ENCODE measurements at places on chromosomes 5 and 9.

DNA sequence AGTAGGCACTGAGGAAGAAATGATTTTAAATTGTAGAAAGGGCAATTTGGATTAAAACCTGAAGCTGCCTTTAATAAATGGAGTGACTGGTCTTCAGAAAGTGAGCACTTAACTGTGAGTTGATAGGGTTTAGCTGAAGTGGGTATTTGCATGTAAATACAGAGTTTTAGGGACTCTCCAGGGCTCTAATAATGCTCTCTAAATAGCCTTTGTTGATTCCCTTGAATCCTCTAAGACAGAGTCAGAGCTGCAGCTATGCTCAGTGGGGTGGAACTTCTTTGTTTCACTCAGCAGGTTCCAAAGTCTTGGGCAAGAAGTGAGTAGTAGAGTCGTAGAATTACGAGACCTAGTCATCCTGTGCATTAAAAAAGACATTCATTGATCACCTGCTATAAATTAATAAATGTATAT, 21.4 kb downstream of the GLRA1 start:
- DNase-seq = no peak

GRCh38 chr5:154211641-154212390, 21.3 kb downstream of the GALNT10 start:
- DNase-seq = no peak

- DNase-seq = no peak
Observed at GRCh38 chr9:36436909-36437308, 36.8 kb upstream of the RNF38 start.

DNA sequence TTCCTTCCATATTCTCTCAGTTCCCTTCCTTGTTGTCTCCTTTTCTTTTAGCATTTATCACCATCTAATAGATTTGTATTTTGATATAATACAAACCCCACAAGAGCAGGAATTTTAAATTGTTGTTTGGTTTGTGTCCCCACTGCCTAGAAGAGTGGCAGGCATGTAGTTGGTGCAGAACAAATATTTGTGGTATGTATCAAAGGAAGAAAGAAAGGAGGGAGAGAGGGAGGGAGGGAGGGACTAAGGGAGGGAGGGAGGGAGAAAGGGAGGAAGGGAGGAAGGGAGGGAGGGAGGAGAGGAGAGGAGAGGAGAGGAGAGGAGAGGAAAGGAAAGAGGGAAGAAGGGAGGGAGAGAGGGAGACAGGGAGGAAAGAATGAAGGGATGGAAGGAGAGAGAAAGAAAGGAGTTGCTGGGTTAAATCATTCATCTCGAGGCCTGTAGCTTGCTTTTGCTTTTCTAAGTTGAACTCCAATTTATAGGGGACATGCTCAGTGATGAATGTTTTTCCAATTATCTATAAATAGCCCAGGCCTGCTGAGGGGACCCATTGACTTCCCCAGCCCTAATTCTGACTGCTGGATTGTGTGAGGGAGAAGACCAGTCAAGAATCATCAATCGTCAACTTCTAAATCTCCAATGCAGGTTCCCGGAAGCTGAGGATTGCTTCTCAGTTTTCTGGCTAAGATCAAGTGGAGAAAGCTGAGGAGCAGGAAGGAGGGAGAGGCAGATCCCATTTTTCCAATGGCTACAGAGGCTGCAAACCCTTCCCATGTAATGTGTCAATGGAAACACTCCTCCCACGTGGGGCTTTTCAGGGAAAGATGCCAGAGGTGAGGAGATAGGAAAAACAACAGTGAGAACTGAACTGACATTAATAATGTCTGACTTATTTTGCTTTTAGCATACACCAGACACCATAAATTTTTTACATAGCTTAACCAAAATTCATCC, 320.7 kb downstream of the ASTN2 start:
- DNase-seq = no peak

- no peak for DNase-seq
Observed at GRCh38 chr5:6700074-6700684, 13.1 kb upstream of the TENT4A start.

DNA sequence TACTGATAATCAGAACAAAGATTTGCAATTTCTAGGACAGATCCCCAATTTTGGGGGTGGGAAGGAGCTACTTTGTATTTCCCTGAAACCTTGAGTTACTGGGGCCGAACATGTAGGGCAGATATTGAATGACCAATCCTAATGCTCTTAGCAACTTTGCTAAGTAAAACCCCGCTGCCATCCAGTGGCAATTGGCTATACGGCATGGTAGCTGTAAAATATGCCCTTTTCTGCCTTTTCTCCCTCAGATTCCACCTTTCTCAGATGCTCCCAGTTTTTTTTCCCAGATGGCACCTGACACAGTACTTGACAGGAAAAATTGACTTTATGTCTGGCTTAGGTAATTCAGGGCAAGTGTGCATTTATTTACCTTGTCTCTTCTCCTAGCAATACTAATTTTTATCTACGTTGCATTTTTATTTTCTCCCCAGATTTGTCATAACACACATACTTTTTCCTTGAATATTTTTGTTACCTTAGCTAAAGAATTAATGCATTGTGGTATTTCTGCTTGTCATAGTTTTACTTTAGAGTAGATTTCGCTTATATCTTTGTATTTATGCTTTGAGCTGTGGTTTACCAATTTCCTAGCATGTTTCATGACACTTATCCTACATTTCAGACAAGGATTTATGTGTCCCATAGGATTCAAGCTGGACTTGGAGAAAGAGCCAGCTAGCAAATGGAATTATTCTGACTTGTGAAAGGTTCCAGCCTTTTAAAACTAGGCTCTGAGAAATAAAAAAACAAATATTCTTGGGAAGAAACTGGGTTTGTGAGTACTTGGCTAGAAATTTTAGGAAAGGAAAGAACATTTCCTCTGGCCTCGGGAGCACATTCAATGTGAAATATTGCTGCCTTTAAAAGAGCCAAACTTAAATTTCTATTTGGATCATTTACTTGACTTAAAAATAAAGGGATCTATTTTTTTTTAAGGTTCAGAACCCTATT, 37.4 kb downstream of the PIK3R1 start:
- DNase-seq = no peak

- no peak for DNase-seq
Observed at GRCh38 chr5:134949316-134949715, 18.4 kb upstream of the CATSPER3 start.

- no peak for DNase-seq
Observed at GRCh38 chr5:158570502-158570901, 529.2 kb downstream of the EBF1 start.

GRCh38 chr5:174951151-174951780, 226.9 kb downstream of the MSX2 start:
- peak; percentile 8 for DNase-seq

GRCh38 chr5:58469896-58470295, 10.0 kb upstream of the PLK2 start:
- no peak for DNase-seq

DNA sequence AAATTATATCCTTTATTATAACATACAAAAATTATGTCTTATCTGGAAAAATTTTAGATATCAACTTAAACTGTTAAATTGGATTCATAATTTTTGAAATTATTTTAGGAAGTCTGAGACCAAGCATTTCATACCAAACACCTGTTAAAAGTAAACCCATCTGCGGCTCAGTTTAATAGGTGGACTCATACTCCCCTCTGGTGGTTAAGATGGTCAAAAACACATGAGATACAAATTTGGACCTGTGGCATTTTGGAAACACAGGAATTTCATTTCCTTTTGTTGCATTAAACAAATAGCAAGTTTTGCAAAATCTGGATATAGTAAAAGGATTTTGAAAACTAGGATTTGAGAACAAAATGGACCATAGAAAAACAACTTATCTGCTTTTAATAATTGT, 53.7 kb downstream of the RGMB start:
- no peak for DNase-seq

DNA sequence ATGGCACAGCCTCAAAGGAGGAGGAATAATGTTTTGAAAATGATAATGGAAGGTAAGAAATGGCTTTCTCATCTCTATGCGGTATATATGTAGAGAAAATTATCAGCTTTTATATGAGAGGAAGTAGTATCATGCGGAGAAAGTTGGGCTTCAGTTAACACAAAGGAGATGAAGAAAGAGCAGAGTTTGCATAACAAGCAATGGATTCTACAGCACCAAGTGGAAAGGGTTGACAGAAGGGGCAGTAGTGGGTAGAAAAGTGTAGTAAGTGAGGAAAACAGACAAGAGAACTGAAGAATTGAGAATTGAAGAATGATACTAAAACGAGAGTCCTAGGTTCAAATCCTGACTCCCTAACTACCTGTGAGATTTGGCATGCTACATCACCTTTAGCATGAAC, 51.0 kb downstream of the GNG10 start:
- no peak for DNase-seq

GRCh38 chr5:82603033-82603987, 325.2 kb upstream of the RPS23 start:
- no peak for DNase-seq

- no peak for DNase-seq
Observed at GRCh38 chr5:169503886-169504285, 79.7 kb upstream of the SPDL1 start.

GRCh38 chr9:91948101-91948596, 1.9 kb downstream of the ROR2 start:
- no peak for DNase-seq

- no peak for DNase-seq
Observed at GRCh38 chr5:177371120-177372033, 12.9 kb upstream of the SLC34A1 start.

- DNase-seq = no peak
Observed at GRCh38 chr5:154993461-154993860, 20.1 kb upstream of the KIF4B start.

- no peak for DNase-seq
Observed at GRCh38 chr9:78296201-78296892, 578 bp upstream of the PSAT1 start.

GRCh38 chr5:150389531-150390266, 23.0 kb downstream of the CD74 start:
- DNase-seq = no peak

GRCh38 chr5:1268666-1269065, 26.2 kb downstream of the TERT start:
- DNase-seq = no peak

- no peak for DNase-seq
Observed at GRCh38 chr9:83996126-83996525, 15.5 kb downstream of the RMI1 start.

- no peak for DNase-seq
Observed at GRCh38 chr9:105385381-105385985, 62.4 kb upstream of the FSD1L start.

- DNase-seq = no peak
Observed at GRCh38 chr5:33114361-33114760, 326.4 kb upstream of the TARS1 start.

DNA sequence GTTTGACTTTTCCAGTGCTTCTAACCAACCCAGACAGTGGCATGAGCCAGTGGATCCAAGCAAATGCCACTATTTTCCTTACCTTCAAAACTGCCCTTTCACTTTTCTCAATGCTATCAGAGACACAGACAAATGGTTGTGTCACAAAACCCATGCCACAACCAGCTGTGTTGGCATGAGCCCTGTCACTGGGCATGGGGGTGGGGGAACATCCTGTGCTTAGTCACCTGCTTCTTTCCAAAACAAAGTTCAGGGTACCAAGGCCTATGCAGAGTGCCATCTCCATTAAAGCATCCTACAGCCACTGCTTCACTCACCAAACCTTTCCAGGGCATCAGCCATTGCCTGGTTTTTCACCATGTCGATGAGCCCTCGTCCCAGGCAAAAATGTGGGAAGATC, 30.1 kb downstream of the NIPSNAP3B start:
- no peak for DNase-seq

GRCh38 chr9:136004712-136005111, 43.5 kb upstream of the UBAC1 start:
- no peak for DNase-seq

- DNase-seq = no peak
Observed at GRCh38 chr9:81071108-81071507, 618.2 kb downstream of the TLE1 start.

GRCh38 chr9:94872891-94873511, 146.5 kb downstream of the AOPEP start:
- DNase-seq = no peak

DNA sequence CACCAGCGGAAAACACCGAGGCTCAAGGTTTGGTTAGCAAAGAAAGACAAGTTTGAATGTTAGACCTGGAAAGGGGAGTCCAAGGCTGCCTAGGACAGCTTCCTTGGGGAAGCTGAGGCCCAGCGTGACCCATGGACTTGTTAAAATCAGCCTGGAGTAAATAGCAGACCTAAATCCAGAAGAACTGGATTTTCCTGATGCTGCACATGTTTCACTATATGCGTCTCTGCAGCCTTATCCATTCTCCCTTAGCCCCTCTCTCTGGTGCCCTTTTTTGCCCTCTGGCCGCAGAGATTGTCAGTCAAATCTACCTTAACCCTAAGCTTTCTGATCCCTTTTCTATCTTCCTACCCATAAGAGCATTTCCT, 119.9 kb downstream of the NTRK2 start:
- DNase-seq = no peak

DNA sequence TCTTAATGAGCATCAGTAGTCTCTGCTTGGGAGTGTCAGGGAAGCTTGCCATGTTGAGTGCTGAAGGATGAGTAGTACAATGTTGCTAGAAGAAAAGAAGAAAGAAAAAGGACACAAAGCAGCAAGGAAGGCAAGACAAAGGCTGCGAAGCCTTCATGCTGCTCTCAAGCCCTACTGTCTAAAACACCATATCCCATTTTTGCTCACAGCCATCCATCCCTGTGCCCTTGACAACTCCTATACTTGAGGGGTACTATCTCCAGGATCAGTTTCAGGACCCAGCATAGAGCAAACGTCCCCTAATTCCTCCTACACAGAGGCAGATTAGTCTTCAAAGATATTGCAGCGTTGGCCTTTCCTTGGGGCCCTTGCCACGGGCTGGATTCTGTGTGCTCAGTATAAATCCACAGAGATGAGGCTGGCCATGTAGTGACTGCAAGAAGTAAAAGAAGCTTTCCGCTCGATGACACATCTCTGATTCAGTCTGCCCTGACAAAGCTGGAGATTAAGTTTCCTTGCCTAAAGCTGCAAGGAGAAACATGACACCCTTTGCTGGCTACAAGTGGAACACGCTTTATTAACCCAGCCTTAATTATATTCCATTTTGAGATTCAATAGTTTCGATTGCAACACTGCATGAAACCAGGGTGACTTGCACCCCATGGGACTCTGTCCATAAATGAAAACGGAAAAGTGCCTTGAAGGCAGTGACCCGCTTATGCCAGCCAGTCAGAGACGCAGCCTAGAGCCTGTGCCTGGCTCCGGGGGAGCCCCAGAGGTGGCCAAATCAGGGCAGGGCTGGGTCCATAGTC, 304.6 kb downstream of the ACTL7B start:
- no peak for DNase-seq

- no peak for DNase-seq
Observed at GRCh38 chr5:68432682-68433081, 217.1 kb downstream of the PIK3R1 start.

DNA sequence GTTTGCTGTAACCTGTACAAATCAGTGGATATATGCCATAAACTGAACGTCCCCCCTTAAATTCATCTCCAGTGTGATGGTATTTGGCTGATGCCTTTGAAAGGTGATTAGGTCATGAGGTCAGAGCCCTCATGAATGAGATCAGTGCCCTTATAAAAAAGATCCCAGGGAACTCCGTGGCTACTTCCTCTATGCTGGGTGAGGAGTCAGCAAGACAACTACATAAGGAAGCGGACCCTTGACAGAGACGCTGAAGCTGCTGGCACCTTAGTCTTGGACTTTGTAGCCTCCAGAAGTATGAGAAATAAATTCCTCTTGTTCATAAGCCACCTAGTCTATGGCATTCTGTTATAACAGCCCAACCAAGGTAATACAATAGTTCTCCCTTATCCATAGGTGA, 215.1 kb upstream of the ZNF608 start:
- DNase-seq = no peak

- DNase-seq = no peak
Observed at GRCh38 chr5:33229216-33229615, 211.5 kb upstream of the TARS1 start.

Measured in stimulated activated CD8-positive, alpha-beta memory T cell treated with anti-CD3 and anti-CD28 coated beads, Interleukin-4, amount 100 ng/mL, for 4 hours (primary cell).